ENCODE measurements at places on chromosomes 6 and 20. TPM values are rescaled to one million over a fixed set of nuclear protein-coding genes. Genes with fewer than 3 reads are reported as not detected.

DNA sequence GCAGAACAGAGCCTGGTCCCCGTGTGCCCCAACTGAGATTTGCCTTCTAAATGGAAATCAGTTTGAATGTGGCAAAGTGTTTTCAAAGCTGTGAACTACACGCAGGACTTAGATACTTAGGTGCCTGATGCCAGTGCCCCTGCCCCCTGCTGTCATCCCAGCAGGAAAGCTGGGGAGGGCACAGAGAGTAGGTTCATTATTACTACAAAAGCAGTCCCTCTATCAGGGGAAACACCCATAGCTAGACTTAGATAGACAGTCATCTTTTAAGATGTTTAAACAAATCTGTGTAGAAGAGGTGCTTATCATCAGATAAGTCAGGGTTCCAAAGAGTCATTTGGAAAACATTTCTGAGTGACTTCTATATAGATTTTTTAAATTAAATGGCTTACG is 155.0 kb upstream of the SNX9 start:
- no peak for DNase-seq

GRCh38 chr20:438571-439469 is 23.5 kb downstream of the TBC1D20 start:
- peak; percentile 65 for DNase-seq

DNA sequence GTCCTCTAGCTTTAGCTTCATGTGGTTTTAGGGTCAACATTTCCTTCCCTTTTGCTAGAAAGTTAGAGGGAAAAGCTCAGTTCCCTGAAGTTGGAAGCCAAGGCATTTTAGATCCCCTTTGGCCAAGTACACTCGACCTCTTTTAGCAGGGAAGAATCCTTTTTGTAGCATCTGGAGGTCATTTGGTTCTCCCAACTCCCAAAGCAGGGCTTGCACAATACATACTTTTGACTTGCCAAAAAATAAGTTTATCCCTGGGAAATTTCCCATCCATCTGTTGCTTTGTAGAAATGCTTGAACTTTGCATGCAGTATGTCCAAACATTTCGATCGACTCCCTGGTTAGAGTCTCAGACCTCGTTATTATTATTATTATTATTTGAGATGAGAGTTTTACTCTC is 4.6 kb upstream of the EDEM2 start:
- DNase-seq: no peak

- DNase-seq: no peak
Measured at GRCh38 chr20:64069614-64070243, 6.7 kb downstream of the TCEA2 start.

The DNAJC5 gene
- total RNA-seq: 49.2 TPM

The SMLR1 gene
- total RNA-seq: not detected

The ZNF334 gene
- 1.9 TPM for total RNA-seq

The TMEM200A gene
- 1.3 TPM for total RNA-seq

- no peak for DNase-seq
Measured at GRCh38 chr6:40706178-40706577, 119.0 kb upstream of the LRFN2 start.

DNA sequence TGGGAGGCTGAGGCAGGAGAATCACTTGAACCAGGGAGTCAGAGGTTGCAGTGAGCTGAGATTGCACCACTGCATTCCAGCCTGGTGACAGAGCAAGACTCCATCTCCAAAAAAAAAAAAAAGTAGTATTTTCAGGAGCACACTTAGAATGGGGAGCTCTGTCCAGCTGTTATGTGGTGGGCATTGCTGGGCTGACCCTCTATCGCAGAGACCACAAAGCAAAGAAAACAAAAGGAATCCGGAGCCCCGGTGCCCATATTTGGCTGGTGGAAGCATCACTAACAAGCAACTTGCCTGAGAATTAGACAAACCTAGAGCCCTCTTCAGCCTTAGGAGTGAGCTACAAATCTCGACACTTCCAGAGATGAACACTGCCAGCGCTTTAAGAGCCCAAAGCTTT is 137.3 kb upstream of the GPR6 start:
- no peak for DNase-seq

DNA sequence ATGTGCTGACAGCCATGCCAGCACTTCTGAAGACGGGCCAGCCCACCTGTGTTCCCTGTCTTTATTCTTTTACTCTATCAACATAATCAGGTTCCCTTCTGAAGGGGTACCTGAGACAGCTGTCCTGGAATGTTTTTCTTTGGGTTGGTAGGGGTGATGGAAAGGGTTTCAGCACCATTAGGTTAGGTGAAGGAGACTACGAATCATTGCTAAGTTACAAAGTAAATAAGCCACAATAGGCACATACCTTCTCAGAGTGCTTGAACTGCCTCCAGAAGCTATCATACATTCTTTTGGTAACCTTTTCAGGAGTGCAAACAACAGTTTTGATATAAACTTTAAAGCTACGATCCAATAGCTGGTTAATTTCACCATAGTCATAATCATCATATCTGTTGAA is 106.3 kb downstream of the SESN1 start:
- DNase-seq: no peak

DNA sequence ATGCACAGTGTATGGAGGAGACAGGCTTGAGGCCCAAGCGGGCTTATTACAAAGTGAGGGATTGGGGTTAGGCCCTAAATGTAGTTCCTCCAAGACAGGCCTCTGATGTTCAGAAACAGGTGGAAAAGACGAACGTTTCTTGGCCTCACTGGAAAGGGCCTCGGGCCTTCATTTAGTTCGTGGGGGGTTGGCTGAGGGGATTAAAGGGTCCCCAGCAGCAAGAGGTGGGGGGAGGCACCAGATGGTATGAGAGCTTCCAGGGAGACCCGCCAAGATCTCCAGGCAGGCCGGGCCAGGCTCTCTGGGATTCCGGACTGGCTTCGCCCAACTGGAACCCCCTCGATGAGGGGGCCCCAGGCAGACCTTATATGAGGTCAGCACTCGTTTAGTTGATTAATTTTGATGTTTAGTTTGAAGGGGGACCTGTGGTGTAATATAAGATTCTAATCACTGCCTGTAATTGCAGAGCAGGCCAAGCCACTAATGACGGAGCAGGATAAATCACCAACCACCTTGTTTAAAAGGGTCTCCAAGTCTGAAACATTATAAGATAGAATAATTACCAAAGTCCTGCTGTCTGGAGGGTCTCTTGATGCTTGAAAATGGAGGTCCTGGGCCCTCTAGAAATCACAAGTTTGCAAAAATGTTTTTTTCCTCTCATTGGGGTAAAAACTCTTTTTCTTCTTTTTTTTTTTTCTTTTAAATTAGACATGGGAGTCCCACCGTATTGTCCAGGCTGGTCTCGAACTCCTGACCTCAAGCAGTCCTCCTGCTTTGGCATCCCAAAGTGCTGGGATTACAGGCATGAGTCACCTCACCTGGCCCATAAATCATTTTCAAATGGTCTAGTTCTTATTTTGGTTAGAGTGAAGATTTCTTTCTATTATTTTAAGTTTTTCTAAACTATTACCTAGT is 2.2 kb downstream of the HMGA1 start:
- no peak for DNase-seq

The ENPP5 gene
- total RNA-seq: 2.0 TPM

The LKAAEAR1 gene
- 1.1 TPM for total RNA-seq

GRCh38 chr20:25858495-25859425 is 162.1 kb upstream of the ZNF337 start:
- DNase-seq: no peak

DNA sequence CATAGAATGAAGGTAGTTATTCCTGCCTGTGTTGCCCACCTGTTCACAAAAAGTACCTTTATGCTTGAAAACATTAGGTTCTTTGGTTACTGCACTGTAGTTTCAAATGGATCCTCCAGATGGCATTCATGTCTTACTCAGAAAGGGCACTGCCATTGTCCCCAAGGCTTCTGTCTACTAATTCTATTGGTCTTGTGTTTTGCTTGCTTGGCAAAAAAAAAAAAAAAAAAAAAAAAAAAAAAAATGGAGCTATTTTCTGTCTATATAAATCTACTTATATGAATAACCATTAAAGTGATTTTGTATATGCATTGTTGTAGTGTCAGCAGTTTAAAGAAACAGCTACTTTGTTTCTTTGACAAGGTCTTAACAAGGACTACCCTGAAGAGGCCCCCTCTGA is 12.7 kb upstream of the EFHC1 start:
- DNase-seq: no peak

The TMEM217 gene
- total RNA-seq: 2.0 TPM

DNA sequence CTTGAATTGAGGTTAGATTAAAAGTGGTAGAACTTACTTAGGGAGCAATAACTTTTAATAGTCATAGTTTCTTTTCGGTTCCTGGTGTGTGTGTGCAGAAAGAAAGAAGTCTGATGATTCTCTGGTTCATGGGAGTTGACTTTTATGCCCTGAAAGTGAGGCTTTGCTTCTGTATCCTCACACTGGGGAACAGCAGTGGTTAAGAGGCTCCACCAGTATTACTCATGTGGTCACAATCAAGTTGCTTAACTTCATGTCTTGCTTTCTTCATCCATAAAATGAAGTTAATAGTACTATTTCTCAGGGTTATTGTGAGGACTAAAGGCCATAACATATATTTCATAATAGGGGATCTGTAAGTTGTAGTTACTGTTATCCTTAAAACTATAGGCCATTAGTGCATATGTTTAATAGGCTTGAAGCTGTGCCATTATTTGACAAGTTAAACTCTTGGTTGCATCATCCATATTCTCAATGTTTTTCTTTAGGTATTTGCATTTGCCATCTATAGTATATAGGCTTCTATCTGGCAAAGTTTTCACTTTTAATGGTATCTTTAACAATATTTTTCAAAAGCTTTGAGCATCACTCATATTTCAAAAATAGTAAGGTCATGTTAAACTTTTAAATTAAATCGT is 262.4 kb downstream of the PLCB1 start:
- no peak for DNase-seq

DNA sequence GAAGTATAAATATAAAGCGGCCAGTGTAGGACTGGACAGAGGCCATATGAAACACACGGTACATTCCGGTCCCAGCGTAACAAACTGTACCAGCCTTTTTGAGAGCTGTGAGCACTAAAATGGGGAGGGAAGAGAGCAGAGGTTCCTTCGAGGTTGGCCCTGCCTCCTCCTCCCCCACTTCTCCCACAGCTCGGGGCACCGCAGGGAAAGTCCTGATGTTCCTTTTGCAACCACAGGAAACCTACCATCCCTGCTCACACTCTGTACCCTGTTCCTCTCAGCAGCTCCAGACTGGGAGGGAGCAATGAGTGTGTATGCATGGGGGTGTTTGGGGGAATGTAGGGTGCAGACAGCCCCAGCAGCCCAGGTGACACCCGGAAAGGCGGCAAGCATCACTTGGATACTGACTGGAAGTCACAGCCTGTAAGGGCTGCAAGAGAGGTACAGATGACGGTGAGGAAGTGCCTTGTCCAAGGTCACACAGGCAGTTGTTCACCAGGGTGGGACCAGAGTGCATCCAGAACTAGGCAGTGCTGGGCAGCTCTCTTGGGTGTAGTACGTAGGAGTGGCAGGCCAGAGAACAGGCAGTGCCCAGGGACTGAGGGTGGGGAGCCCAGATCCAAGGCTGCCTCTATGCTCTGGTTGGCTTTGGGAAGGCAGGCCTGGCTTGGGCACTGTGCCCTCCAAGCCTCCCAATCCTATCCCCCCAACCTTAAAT is 11.0 kb upstream of the ARMC12 start:
- peak; percentile 50 for DNase-seq

DNA sequence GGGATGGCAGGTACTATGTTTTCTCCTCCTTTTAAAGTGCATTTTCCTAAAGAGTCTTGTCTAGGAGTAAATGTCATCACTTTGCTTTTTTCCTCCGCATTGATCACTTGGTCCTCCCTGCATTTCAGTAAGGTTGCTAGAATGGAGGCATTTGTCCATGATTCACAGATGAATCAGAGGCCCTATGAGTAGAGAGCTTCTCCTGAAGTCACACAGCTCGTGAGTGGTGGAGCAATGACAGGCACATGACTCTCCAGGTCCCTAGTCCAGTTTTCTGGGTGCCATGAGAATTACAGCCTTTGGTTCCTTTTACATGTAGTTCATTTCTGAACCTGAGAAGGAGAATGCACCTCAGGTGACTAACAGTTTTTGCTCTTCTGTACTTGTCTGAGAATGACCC is 50.5 kb downstream of the HLA-A start:
- no peak for DNase-seq

DNA sequence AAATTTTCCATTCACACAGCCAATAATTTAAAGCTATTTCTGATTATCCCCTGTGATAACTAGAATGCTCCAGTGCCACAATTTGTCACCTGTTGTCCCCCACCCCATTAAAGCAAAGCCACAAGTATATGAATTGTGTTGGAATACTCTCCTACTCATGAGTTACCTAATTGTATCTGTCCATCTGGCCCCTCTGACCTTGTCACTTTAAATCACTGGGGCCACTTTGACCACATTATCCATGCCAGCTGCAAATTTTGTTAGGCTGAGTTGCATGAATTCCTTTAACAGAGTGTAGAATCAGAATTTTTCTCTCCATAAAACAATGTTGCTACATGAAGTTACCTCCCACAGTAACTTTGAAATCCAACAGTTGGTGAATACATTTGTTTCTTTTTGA is 204.6 kb downstream of the MEI4 start:
- DNase-seq: no peak

GRCh38 chr6:16067568-16067967 is 61.3 kb upstream of the MYLIP start:
- DNase-seq: no peak

DNA sequence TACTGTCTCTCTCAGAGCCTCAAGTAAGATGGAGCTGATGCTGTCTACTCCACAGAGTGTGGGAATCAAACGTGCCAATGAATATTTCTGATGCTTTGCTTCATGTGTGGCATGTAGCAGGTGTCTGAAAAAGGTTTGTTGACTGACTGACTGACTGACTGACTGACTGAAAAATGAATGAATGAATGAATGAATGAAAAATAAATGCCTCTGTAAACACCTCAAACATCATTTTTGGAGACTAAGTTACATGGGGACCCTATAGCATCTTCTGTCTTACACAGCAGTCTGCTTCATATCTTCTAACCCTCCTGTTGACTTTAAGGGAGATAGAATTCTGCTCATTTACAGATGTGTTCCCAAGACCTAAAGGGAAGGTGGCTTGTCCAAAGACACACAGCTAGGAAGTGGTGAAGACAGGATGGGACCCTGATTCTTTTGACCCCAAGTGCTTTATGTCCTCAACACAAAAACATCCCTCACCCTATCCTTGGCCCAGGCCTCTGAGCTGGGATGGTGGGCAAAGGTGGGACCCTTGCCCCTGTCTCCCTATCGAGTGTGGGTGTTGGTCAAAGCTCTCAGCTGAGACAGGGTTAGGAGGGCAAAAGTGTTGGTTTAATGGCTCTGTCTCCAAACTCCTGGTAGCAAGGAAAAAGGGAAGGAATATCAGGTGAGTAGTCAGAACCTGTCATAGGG is 104.4 kb downstream of the TOX2 start:
- no peak for DNase-seq

DNA sequence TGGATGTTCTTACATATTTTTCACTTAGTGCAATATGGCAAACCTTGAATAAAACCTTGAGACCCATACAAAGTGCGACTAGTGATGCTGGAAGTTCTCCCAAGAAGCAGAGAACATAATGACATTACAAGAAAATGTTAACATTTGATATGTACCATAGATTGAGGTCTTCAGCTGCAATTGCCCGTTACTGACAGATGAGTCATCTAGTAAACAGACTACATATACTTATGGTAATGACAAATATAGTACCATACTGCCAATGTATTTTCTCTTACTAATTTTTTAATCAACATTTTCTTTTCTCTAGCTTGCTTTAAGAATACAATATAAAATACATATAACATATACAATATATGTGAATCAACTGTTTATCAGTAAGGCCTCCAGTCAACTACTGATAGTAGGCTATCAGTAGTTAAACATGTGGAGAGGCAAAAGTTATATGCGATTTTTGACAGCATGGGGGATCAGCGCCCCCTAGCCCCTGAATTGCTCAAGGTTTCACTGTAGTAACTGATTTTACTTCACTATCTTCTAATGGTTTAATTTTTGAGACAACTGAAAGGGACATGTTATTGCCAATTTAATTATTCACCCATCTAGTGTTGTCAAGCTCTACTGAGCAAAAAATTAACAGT is 166.7 kb upstream of the ADGRB3 start:
- no peak for DNase-seq

All from activated naive CD8-positive, alpha-beta T cell treated with anti-CD3 and anti-CD28 coated beads, Interleukin-2, amount 10 ng/mL, durations not matched to agents 7 days and 5 days (primary cell).